ENCODE measurements at places on chromosomes 5 and 9. TPM values are rescaled to one million over a fixed set of nuclear protein-coding genes. Genes with fewer than 3 reads are reported as not detected.

SLC34A1 gene
- not detected for total RNA-seq

TEK gene
- total RNA-seq, result 38.9 TPM

GMCL2 gene
- not detected for total RNA-seq

SELENOP gene
- not detected for total RNA-seq

ABO gene
- not detected for total RNA-seq

PCA3 gene
- 0.32 TPM for total RNA-seq

GRCh38 chr9:136576269-136576626 lies 30.4 kb upstream of the NOTCH1 start:
- no peak for DNase-seq

DNA sequence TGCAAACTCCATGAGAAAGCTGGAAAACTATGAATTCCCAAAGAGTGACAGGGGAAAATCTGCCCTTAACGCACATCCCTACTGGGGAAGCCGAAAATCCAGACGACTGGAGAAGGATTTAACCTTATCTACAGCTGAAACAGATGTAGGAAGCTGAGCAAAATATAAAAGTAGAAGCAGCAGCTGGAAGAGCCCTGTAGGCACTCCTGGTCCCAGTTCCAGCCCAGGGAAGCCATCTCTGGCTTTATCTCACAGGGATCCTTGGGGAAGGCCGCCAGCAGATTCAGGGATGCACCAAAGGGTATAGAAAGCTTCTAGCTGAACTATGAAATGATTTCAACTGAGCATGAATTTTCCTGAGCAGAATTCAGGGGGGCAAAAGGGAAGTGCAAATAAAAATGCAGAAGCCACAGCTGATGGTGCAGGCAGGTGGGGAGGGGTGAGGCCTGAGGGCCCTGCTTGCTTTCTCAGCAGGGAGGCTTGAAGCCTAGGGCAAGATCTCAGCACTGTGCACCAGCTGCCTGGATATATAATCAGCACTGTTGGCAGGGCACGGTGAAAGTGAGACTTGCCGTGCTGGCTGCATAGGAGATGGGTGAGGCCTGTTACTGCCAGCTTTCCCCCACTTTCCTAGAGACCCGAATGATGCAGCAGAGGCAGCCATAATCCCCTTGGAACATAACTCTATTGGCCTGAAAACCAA lies 2019.5 kb upstream of the NUDT12 start:
- DNase-seq, result no peak

DNA sequence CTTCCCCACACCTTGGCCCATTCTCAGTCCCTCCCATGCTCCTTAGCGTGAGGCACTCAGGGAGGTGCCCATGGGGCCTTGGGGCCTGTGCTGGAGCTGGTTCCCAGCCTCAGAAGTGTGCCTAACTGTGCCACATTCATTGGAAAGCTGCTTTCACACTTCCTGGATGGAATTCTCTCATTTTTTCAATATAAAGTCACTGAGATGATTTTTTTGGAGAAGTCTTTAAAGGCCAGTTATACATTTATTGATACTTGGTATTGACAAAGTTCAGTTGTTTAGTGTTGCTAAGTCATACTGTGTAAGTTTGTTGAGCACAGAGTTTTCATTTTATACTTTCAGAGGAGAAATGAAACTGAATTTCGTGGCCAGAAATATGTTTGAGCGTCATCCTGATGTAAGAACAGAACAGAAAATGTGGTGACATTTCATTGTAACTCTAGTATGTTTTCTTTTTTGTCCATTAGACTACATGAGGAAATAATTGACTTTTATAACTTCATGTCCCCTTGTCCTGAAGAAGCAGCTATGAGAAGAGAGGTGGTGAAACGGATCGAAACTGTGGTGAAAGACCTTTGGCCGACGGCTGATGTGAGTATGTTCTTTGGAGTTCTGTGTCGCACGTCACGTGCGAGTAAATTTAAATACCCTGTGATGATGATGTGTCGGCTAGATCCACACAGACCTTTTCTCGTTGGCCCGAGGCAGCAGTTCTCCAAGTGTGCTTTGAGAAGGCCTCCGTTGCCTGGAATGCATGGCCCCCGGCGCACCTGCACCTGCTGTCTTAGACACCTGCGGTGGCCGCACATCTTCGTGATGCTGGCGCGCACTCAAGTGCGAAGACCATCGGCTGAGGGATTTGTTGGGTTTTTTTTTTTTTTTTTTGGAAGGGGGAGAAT lies 24.1 kb downstream of the TENT4A start:
- DNase-seq, result no peak

DNA sequence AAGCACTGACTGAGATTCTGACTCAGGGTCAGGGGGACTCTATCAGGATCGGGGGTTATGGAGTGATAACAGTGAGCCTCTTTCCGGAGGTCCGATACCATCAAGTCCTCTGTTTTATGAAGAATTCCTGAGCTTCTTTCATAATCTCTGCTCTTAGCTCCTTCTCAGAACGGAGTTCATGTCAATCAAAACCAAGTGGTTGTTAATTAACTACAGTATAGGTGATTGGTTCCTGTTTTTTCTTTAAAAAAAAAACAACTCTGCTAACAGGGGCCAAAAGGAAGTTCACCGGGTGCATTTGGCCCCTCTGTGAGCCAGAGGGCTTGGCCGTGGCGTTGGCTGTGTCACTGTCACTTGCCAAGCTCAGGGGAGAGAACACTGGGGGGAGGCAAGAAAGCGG lies 4.0 kb downstream of the GFI1B start:
- no peak for DNase-seq

GRCh38 chr9:129752900-129753729 lies at the start of gene PTGES:
Gene PTGES, minus strand, starts transcription at chr9:129753042. Its CDS starts 30 bp downstream, at chr9:129753012.
- peak; percentile 47 for DNase-seq

- DNase-seq, result peak; percentile 73
Measured at GRCh38 chr5:177599731-177600507, at the start of gene B4GALT7. Gene B4GALT7, plus strand, starts transcription at chr5:177600132. Its CDS starts 79 bp downstream, at chr5:177600211.

GRCh38 chr5:164475339-164475977 lies 970.0 kb downstream of the MAT2B start:
- DNase-seq, result peak; percentile 47

Measured in endothelial cell of umbilical vein (primary cell).